A549 treated with CORT108297 at 1 μM for 4 hours (cell line): ENCODE measurements at places on chromosomes 12 and 14. TPM values are rescaled to one million over a fixed set of nuclear protein-coding genes. Genes with fewer than 3 reads are reported as not detected.

The INSM2 gene
- total RNA-seq: 0.02 to 0.08 TPM (median 0.07 TPM) in 3 of 5 replicates, not detected in the others

The KRT82 gene
- total RNA-seq: not detected in 5 replicates

The GRIP1 gene
- total RNA-seq: 2.2 to 5.4 TPM (median 3.5 TPM) in 5 replicates

The B4GALNT3 gene
- 0.43 to 0.81 TPM (median 0.59 TPM) in 5 replicates for total RNA-seq

The C12orf60 gene
- 1.7 to 2.2 TPM (median 1.9 TPM) in 5 replicates for total RNA-seq

The KLRB1 gene
- not detected in 5 replicates for total RNA-seq
